MM.1S (cell line): ENCODE measurements at places on chromosomes 6 and 20.

DNA sequence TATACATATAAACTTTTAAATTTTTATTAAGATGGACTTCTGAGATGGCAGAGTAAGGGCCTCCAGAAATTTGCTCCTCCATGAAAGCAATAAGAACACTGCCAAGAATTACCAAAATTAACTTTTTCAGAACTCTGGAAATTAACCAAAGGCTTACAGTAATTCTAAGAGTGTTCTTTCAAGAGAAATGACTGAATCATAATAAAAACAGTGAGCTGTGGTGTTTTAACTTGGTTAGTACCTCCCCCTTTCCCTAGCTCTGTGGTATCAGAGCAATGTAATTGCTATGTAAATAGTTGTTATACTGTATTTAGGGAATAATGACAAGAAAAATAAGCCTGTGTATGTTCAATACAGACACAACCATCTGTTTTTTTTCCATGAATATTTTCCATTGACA, 19.0 kb downstream of the HECA start:
- no peak for DNase-seq

- no peak for DNase-seq
These were observed 107.2 kb upstream of the PLEKHG1 start for GRCh38 chr6:150492507-150492906.

- no peak for DNase-seq
These were observed 320.0 kb upstream of the FLRT3 start for GRCh38 chr20:14657266-14658005.

DNA sequence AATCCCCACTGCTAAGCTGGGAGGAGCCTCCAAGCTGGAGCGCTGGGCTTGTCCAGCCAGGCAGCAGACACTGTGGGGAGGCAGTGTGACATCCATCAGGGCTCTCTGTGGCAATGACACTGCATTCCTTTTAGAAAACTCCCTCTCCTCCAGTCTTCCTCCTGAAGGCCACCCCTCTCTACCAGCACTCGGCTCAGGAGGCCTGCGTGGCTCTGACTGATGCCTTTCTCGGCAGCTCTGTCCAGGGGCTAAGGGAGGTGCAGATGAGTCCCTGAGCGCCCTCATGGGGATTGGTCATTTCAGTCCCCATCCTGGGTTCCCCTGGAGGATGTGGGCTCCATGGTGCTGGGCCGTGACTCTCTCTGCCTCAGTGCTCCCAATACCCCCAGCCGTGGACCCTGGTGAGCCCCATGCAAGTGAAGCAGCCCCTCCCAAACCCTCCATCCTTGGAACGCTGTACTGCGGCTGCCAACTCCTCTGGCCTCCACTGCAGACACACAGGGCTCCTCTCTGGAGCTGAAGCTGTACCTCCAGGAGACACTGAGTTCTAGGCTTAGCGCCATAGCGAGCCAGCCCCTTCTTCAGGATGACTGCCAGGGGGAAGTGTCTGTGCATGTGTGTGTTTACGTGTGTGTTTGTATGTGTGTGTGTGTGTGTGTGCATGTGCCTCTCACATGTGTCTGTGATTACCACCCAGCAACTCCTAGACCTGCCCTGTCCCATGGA, 209.6 kb downstream of the ERMARD start:
- DNase-seq: no peak

- no peak for DNase-seq
These were observed 5.6 kb upstream of the TFB1M start for GRCh38 chr6:155319902-155320301.

DNA sequence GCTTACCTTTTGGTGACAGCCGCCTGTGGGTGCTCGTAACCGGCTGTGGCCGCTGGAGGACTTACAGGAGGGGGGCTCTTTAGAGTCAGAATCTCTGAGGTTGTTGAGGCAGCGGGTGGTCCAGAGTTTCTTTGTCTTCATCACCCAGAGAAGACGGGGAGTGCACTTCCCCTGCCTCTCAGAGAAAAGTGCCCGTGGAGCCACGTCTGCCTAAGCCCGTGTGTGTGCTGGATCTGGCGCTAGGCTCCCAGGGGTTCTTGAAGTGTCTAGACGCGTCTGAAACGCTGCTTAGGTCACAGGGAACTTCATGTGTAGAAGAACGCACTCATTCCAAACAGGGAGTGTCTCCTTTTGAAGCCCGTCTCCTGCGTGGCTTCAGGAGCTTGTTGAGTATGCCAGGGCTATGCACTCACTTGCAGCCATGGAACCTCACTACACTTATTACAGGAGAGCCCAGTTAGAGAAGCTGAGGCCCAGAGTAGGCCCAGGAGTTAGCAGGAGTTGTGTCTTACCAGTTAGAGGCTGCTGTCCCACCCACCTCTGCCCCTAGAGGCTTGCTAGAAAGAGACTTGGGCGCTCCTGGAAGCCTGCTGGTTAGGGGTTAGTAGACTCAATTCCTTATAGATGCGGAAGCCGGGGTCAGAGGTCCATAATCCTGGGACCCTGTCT, 1.3 kb downstream of the LSM14B start:
- no peak for DNase-seq

DNA sequence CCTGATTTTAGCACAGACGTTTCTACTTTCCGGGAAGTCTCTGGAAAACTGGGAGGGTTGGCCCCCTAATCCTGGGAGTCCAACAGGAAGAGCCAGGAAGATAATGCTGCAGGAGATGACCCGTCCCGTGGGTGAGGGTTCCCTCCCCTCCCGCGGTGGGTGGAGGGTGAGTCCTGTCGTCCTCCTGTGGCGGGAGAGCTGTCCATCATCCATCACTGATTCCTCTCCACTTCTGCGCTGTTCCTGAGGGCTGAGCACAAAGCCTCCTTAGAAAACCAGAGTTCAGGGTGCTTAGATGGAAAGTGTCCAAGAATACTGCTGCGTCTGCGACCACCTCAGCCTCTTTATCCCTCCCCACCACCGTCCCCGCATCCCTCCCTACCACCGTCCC, 6.1 kb upstream of the CCR6 start:
- no peak for DNase-seq

DNA sequence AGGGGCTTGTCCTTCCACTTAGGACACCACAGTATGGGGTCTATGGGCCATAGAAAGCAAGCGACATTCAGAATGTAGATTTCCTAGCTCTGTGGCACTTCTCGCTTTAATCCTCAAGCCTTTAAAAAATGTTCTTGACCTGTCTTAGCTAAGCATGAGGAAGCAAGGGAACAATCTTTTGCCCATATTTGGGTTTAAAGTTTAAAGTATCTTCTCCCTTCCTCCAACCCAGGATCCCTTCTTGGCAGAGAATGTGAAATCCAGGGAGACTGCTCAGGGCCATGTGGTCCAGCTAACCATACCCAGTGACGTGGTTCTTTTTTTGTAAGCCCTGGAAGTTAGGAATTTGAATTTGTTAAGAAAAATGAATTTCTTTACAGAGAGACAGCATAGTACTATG, 289.9 kb downstream of the BTBD9 start:
- no peak for DNase-seq

GRCh38 chr6:26086211-26086610, 1.0 kb upstream of the HFE start:
- no peak for DNase-seq

- no peak for DNase-seq
These were observed 17.5 kb upstream of the SIRPA start for GRCh38 chr20:1877609-1878200.

DNA sequence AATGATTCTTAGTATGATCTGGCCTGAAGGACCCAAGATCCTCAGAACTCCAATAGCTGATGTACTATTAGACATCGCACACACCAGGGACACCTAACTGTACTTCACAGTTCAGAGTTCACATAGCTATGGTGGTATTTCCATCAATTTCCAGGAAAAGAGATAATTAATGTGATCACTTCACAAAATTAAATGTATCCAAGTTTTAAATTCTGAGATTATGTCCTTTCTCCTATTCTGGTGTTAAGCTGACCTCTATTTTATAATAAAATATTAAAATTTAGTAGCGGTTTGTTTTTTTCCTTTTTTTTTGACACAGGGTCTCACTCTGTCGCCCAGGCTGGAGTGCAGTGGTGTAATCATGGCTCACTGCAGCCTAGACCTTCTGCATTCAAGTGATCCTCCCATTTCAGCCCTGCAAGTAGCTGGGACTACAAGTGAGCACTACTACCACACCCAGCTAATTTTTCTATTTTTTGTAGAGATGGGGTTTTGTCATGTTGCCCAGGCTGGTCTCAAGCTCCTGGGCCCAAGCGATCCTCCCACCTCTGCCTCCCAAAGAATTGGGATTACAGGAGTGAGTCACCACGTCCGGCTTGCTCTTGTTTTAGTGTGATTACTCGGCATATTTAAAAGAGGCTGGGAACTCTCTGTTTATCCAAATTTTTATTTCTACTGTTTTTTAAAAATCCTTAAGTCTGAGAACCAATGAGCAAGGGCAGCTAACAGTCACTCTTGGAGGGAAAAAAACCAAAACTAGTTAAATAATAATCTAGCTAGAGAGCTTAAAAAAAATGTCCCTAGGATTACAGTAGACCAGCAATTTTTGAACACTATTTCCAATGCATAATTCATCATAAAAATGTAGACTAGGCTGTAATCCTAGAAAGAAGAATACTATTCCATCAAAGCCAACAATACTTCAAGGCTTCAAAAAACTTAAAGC, 16.0 kb downstream of the KIF13A start:
- no peak for DNase-seq

- no peak for DNase-seq
These were observed 63.3 kb upstream of the TAB2 start for GRCh38 chr6:149254253-149254652.

DNA sequence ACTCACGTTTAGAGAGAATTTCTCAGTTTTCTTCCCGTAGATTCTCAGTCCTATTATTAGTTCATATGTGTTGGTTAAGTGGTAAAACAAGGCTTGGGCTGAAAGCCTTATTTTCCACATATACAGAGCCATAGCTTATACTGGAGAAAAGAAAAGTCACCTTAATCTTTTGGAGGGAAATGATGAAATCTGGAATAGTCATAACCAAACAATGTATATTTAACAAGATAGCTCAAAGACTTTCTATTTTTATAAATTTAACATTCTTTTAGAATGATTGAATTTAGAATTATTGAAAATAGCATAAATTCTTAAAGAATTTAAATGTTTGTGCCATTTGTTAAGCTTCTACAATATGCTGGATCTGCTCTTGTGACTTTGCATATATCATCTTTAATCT, 85.8 kb downstream of the CDKAL1 start:
- DNase-seq: no peak

- no peak for DNase-seq
These were observed 76.6 kb upstream of the DOK5 start for GRCh38 chr20:54398814-54399213.

GRCh38 chr6:158024566-158025297, 43.1 kb downstream of the SYNJ2 start:
- no peak for DNase-seq

DNA sequence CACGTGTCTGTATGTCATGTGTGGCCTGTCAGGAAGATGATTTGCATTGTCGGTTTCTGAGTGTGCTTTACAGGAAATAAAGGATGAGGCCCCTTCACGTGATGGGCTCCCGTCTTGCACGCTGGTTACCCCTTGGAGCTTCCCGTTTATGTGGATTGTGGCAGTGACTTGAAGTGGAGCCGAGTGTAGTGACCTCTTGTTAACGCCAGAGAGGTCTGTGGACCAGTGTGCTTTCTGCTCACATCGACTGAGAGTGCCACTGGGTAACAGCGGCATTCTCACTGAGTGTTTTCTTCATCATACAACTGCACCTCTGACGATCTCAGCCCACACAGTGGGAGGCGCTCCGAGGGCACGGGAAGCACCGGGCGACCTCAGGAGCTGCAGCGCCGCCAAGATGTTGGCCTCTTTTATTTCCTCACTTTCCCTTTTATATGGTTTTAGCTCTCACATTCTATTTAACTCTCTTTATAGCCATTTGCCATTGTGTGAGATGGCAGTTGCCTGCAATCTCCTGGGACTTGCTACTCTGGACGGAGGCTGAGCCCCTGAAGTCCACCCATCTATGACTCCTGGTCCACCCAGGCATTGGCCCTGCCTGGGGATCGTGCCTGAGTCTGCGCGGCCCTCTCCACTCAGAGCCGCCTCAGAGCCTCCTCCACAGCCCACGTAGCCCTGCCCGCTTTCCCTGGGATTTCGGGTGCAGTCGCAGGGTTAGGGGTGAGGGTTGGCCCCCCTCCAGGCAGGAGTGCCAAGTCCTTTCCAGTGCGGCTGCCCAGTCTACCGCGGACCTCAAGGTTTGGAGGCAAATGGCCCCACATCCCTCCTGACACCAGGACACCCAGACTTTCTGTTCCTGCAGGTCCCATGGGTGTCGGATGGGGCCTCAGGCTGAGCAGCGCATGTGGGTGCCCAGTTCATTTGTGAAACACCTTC, 238.9 kb downstream of the ERMARD start:
- no peak for DNase-seq

DNA sequence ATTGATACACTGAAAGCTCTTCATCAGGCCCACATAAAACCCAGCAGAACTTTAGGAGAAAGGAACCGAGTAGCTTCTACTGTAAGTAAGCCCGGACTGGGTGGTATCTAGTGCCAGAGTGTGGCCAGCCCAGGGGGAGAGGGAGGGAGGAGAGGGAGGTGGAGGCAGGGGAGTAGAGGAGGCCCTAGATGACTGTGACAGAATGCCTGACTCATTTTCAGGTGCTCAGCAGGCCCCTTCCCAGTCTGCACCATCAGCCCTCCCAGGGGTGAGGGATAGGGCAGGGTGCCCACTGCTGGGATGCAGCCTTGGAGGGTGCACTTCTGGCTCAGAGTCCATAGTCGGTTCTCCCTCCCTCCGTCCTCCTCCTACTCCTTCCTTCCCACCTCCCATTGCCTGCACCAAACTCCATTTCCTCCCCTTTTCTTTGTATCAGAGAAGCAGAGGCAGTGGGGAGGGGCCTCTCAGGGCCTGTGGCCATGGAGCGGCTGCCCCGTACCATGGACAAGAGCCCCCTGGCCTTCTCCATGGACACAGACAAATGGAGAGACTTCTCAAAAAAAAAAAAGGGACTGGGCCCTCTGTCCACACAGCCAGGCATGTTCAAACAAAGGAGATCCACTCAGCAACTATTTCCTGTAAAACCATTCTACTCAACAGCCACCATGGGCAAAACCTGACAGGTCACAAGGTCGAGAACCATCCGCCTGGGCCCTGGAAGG, 184.9 kb upstream of the SNX9 start:
- no peak for DNase-seq

GRCh38 chr20:39298571-39299506, 336.7 kb downstream of the DHX35 start:
- DNase-seq: no peak

- no peak for DNase-seq
These were observed 746 bp upstream of the PRND start for GRCh38 chr20:4720977-4721349.

GRCh38 chr6:169167581-169168301, 85.9 kb downstream of the THBS2 start:
- no peak for DNase-seq

DNA sequence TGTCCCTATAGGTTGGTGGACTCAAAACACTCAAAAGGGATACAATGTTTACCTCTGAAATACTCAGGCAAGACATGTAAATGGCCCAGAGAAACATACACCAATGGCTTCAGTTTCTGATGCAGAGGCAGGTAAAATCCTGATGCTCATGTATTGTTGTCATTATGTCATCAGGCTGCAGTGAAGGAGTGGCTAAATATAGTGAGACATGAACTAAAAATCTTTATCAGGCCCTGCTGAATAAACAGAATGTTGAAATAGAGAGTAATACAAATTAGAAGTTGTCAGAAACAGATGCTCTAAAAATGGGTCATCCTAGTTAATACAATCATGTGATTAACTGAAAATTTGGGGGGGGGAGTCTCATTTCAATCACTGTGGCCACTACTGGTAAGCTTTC, 20.4 kb downstream of the PTPRK start:
- no peak for DNase-seq

GRCh38 chr6:31423550-31423949, 20.2 kb downstream of the MICA start:
- DNase-seq: no peak

GRCh38 chr6:12422848-12423247, 132.7 kb downstream of the EDN1 start:
- no peak for DNase-seq
